GF-D8 (cell line): ENCODE measurements at places on chromosomes 12 and 14.

DNA sequence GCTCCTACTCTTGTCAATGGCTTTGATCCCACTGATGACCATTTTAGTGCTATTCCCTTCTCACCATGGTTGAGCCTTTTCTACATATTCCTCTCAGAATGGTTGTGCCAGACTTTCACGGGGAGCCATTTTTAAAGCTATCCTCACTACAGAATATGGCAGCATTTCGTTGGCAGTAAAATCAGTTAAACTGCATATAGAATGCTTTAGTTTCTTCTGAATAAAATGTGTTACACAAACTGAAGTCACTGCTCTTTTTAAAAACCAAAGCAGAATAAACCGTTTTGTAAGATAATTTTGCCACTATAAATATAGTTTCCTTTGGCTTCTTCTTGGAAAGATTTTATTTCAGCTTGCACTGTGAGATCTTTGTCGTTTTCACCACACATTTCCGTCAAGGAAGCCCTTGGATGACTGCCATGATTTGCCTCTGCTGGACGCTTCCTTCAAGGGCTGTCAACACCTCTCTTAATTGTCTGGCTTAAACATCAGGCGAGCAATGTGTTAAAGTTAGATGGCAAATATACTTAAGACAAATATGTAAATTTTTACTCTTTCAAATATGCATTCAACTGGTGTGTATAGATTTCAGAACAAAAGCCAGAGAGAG, 624.2 kb downstream of the DIO2 start:
- no peak for DNase-seq

- DNase-seq = no peak
These were observed 79.6 kb upstream of the SLC38A2 start for GRCh38 chr12:46452061-46452615.

DNA sequence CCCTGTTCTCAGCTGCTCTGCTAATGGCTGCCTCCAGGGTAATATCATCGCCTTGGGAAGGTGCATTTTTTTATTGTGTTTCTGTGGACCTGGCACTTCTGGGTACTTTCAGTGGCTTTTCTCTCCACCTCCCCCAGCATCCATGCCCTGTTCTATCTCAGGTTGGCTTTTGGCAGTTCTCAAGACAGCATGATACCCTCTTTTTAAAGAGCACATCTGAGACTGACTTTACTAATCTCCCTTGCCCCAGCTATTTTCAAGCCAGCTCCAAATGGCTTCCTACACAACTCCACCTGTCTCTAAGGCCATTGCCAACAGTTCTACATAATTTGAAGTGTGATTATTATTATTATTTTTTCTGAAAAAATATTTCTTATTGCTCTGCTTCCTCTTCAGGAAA, 39.1 kb downstream of the CCDC175 start:
- no peak for DNase-seq

- no peak for DNase-seq
These were observed 411.9 kb downstream of the TMEM121 start for GRCh38 chr14:105938055-105938863.

DNA sequence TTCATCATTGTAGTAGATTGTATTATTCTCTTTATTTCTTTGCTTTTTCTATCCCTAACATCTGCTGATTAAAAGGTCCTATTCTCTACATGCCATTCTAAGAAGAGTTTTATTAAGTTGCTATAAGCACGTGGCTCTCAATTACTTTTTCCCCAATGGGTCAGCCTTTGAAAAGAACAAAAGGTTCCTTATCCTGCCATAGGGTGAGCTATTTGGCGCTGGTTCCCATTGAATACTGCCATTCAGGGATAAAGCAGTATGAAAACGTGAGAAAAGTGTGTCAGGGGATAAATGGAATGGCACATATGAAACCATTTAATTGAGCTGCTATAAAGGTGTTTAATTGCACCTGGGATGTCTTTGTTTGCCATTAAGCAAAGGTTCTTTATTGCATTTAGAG, 80.9 kb downstream of the SYNE2 start:
- no peak for DNase-seq

GRCh38 chr14:72855913-72856312, 38.0 kb downstream of the DPF3 start:
- no peak for DNase-seq

- no peak for DNase-seq
These were observed 44.6 kb upstream of the FKBP4 start for GRCh38 chr12:2750185-2750584.
